ENCODE measurements at places on chromosomes 16 and 17. TPM values are rescaled to one million over a fixed set of nuclear protein-coding genes. Genes with fewer than 3 reads are reported as not detected.

DNA sequence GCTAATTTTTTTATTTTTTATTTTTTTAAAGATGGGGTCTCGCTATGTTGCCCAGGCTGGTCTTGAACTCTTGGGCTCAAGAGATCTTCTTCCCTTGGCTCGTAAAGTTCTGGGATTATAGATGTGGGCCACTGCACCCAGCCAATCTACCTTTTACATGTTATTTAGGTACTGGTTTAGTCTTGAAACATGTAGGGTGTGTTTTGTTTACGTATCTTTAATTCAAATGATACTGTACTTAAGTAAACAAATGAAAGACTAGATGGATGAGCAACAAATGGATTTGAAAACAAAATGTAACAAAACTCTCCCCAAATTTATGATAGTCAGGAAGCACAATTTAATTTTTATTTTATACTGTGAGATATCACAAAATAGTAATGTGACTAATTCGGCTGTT is 207.7 kb downstream of the LGALS9B start:
- H3K27me3 ChIP-seq: no peaks in the 10 kb centered on the region
- peaks cover 13% of the 10 kb centered on the region for H3K36me3 ChIP-seq
- peaks cover 38% of the 10 kb centered on the region for H3K4me1 ChIP-seq
- H3K27ac ChIP-seq: no peak overlapping the region

Gene PRR35
- total RNA-seq: not detected

Gene ICAM2
- total RNA-seq: 48.4 TPM

DNA sequence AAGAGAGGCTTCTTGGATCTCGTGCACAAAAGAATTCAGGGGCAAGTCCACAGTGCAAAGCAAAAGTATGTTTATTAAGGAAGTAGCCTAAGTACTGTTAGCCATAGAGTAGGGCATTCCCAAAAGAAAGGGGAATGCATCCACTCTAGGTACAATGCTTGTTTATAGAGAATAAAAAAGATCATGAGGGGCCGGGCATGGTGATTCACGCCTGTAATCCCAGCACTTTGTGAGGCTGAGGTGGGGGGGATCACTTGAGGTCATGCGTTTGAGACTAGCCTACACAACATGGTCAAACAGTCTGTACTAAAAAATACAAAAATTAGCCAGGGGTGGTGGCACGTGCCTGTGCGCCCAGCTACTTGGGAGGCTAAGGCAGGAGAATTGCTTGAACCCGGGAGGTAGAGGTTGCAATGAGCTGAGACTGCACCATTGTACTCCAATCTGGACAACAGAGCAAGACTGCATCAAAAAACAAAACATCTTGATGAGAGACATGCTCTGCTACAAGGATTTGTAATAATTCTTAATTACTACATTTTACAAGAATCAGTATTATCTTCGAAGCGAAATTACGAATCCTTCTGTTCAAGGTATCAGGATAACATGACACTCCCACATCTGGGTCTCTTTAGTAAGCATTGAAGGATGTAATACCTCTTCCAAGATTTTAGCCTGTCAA is 191.6 kb downstream of the CPPED1 start:
- H3K4me1 ChIP-seq: peaks cover 16% of the 10 kb centered on the region
- H3K4me3 ChIP-seq: no peak overlapping the region
- no peak for DNase-seq
- no peak overlapping the region for H3K27ac ChIP-seq
- H3K27me3 ChIP-seq: peaks cover 7% of the 10 kb centered on the region
- no peaks in the 10 kb centered on the region for H3K36me3 ChIP-seq

DNA sequence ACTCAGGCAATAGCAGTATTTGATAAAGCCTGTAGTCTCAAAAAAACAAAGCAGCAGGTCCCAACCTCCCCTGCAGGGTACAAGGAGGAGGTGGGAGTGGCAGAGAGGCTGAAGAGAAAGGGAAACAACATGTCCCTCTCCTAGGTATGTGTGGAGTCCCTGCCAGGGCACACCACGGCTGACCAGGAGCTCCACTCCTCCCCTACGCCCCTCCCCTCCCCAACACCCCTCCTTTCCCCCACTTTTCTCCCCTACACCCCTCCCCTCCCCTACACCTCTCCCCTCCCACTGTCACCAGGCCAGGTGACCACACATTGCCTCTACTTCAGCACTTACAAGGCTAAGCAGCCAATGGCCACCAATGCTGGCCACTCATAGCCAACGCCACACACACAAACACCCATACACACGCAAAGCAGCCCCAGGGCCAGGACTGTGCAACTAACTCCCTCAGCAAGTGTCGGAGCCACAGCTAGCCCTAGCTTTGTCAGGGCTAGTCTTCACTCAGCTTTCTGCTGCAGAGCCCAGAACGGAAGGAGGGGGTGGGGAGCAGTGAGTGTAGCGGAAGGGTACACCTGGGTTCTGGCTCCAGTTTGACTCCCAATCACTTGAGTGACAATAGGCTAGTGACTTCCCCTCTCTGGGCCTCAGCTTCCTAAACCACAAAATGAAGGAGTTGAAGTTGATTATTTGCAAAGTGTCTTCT is 8.2 kb downstream of the CAVIN1 start:
- DNase-seq: peak; percentile 62
- H3K4me1 ChIP-seq: peaks cover 12% of the 10 kb centered on the region
- H3K27ac ChIP-seq: peak overlapping the region; percentile 53
- H3K27me3 ChIP-seq: peaks cover 10% of the 10 kb centered on the region
- no peaks in the 10 kb centered on the region for H3K36me3 ChIP-seq
- H3K4me3 ChIP-seq: no peak overlapping the region

GRCh38 chr17:29079433-29079832 is 36.5 kb downstream of the PIPOX start:
- H3K27me3 ChIP-seq: no peaks in the 10 kb centered on the region
- DNase-seq: no peak
- H3K27ac ChIP-seq: no peak overlapping the region
- no peak overlapping the region for H3K4me3 ChIP-seq

Gene METTL2A
- total RNA-seq: 20.2 TPM

- H3K4me1 ChIP-seq: no peaks in the 10 kb centered on the region
- no peak for DNase-seq
- no peak overlapping the region for H3K27ac ChIP-seq
- no peak overlapping the region for H3K4me3 ChIP-seq
These were observed 74.2 kb downstream of the HAPSTR1 start for GRCh38 chr16:9165681-9166080.

DNA sequence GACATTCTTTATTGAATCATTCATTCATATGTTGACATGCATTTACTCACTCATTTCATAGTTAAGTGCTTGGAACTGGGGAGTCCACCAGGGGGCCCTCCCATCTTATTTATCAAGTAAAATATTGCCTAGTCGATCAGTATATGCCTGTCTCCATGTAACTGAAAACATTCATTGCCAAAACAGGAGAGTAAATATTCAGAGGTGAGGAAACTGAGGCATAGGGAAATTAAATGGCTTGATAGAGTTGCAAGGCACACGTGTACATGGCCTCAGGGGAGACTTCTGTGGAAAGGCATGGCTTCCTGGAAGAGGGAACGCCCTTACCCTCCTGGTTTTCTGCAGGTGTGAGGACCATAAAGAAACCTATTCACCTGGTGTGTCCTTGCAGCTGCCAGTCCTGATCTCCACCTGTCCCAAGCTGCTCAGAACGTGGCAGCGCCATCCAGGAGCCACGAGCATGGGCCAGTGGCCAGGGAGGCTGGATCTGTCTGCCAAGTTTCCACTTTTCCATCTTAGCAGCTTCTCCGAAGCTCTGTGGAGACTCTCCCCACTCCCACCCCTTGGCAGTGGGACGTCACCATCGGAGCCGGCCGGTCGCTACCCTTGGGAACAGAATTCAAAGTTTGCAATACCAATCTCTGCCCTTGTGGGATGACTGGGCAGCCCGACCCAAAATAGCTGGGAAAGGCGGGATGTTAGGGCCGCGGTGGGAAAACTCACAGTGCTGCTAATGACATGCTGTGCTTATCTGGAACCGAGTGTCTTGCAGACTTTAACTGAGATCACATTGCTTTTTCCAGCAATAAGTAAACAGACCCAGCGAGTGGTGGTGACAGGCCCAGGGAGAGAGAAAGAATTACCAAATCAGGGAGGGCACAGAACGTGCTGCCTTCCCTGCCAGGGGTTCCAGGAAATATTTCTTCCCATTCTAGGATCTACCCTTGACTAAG is 4.1 kb upstream of the C1QTNF1 start:
- H3K4me3 ChIP-seq: no peak overlapping the region
- H3K27ac ChIP-seq: no peak overlapping the region
- no peaks in the 10 kb centered on the region for H3K36me3 ChIP-seq
- H3K27me3 ChIP-seq: peaks cover 27% of the 10 kb centered on the region

DNA sequence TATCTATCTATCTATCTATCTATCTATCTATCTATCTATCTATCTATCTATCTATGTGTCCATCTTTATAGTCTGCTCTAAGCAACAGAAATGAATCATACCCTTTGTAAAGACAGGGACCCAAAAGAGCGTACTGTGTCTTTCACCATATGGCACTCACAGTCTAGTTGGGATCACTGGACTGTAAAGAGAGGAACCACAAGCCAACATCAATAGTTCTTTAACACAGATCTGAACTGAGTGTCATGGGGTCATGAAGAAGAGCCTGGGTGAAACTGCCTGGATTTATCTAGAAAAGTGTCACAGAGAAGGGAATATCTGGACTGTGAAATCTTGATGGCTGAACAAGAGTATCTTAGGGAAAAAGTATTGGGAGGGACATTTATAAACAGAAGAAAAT is 619.1 kb upstream of the SOX9 start:
- no peaks in the 10 kb centered on the region for H3K4me1 ChIP-seq
- no peaks in the 10 kb centered on the region for H3K36me3 ChIP-seq
- DNase-seq: no peak
- no peaks in the 10 kb centered on the region for H3K27me3 ChIP-seq
- H3K27ac ChIP-seq: no peak overlapping the region
- H3K4me3 ChIP-seq: no peak overlapping the region

DNA sequence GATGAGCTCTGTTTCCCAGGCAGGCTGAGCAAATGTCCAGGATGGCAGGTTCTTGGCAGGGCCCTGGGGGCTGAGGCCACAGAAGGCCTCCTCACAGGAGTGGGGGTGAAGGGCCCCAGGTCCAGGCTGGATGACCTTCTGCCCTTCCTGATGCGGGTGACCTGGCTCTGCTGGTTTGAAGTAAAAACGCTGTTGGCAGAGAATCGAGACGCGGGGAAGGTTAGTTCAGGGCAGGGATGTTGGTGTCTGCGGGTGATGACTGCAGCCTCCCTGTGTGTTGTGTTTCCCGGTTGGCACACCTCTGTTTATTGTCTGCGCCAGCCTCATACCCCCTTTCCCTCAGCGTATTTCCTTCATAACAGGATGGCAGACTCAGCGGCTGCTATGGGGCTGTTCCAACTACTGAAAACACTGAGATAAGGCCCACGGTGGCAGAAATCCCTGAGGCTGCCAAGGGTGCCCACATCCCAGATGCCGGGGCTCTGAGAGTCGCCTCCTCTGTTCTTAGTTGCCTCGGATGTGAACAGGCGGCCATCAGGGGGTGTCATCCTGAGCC is 104.6 kb downstream of the METRNL start:
- no peak overlapping the region for H3K4me3 ChIP-seq
- peak; percentile 13 for DNase-seq
- peaks cover 8% of the 10 kb centered on the region for H3K4me1 ChIP-seq
- H3K27me3 ChIP-seq: peaks cover 12% of the 10 kb centered on the region
- H3K36me3 ChIP-seq: no peaks in the 10 kb centered on the region

DNA sequence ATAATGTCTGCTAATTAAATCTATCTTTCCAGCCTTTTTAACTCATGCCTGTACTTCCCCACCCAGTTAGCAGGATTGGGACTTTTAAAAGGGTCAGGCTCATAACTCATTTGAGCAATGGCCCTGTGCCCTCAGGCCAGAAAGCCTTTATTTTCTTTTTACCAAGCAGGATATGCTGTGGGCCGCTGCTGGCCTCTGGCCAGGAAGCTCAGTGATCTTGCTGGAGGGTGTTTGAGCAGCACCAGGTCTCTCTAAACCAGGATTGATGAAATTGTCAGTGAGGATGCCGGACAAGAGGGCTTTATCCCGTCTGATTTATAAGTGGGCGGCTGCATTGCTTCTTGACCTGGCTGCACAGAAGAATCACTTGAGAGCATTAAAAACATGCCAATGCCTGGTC is 187.8 kb downstream of the RAB11FIP4 start:
- H3K36me3 ChIP-seq: no peaks in the 10 kb centered on the region
- no peak overlapping the region for H3K4me3 ChIP-seq
- DNase-seq: no peak
- no peak overlapping the region for H3K27ac ChIP-seq
- no peaks in the 10 kb centered on the region for H3K27me3 ChIP-seq

DNA sequence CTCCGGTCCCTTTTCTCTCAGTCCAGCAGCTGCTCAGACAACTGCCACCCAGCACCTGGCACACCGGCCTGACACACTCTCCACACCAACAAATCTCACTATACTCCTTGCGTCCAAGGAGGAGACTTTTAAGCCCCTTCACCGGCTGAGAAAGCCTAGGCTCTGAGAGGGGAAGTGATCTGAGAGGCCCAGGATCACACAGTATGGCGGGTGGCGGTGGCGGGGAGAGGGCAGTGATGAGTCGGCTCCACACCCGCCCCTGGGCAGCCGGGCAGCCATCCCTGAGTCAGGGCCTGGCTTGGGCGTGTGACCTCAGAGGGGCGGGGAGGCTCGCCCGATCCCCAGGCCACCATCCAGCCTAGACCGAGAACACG is 569 bp downstream of the FLII start:
- DNase-seq: peak; percentile 66
- no peaks in the 10 kb centered on the region for H3K27me3 ChIP-seq
- H3K27ac ChIP-seq: peak overlapping the region; percentile 93
- H3K36me3 ChIP-seq: peaks cover 27% of the 10 kb centered on the region
- peaks cover 40% of the 10 kb centered on the region for H3K4me1 ChIP-seq

DNA sequence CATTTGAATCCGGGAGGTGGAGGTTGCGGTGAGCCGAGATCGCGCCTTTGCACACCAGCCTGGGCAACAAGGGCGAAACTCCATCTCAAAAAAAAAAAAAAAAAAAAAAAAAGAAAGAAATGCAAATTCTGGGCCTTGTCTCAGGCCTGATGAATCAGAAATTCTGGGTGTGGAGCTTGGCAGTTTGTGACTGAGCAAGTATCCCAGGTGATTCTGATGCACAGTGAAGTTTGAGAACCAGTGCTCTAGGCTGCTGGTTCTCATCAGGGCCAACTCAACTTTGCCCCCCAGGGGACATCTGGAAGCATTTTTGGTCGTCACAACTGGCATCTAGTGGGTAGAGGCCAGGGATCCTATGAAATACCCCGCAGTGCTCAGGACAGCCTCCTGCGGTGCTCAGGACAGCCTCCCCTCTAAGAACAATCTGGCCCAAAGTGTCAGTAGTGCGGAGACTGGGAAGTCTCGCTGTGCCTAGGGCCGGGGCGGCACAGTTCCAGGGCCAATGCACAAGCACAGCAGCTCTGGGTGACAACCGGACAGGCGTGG is 55.9 kb downstream of the SDK2 start:
- DNase-seq: no peak
- H3K27me3 ChIP-seq: no peaks in the 10 kb centered on the region
- no peak overlapping the region for H3K4me3 ChIP-seq
- no peak overlapping the region for H3K27ac ChIP-seq
- H3K4me1 ChIP-seq: peaks cover 71% of the 10 kb centered on the region

Gene CPHXL
- not detected for total RNA-seq

GRCh38 chr17:51487947-51488346 is 227.6 kb downstream of the UTP18 start:
- no peak overlapping the region for H3K4me3 ChIP-seq
- peak; percentile 22 for DNase-seq
- no peaks in the 10 kb centered on the region for H3K4me1 ChIP-seq
- no peaks in the 10 kb centered on the region for H3K36me3 ChIP-seq

Measured in activated CD8-positive, alpha-beta T cell treated with anti-CD3 and anti-CD28 coated beads, Interleukin-2, amount 10 ng/mL, durations not matched to agents 7 days and 5 days (primary cell).